ENCODE measurements at places on chromosomes 5 and 9.

DNA sequence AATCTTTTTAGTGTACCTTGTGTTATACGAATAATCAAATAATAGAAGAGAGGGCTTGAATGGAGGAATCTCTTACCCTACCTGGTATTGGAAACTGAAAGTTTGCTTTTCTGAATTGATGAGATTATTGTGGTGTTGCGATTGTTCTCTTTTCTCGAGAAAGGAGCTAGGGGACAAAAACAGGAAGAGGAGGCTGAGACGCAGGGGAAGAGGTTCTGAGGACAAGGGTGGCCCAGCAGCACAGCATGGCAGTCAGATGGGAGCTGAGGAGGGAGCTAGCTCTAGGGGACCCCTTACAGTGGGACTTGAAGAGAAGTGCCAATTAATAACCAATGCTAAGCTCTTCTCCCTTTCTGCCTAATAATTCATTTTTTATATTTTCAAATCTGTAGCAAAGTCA is 183.3 kb upstream of the DMAC1 start:
- peak; percentile 8 for DNase-seq

- DNase-seq, result no peak
Observed at GRCh38 chr5:154858972-154859871, 795 bp downstream of the CNOT8 start.

DNA sequence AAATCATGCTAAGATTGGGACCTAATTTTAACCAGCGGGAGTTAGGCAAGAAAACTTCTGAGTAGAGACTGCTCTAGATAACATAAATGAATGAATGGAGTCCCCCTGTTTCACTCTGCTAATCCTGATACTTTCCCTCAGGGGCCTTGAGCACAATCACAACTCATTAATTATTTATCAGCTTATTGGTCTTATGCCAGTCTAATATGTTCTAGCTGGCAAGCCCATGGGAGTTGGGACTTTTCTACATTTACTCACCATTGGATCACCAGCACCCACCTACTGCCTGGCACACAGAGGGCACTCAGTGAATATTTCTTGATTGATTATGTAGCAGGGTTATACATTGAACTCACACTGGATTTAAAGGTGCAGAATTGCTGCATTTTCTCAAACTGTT is 13.5 kb upstream of the TMED7 start:
- no peak for DNase-seq

- no peak for DNase-seq
Observed at GRCh38 chr9:87673446-87674120, 52.3 kb upstream of the CTSL start.

GRCh38 chr5:16809010-16809394 is 127.1 kb downstream of the MYO10 start:
- no peak for DNase-seq

DNA sequence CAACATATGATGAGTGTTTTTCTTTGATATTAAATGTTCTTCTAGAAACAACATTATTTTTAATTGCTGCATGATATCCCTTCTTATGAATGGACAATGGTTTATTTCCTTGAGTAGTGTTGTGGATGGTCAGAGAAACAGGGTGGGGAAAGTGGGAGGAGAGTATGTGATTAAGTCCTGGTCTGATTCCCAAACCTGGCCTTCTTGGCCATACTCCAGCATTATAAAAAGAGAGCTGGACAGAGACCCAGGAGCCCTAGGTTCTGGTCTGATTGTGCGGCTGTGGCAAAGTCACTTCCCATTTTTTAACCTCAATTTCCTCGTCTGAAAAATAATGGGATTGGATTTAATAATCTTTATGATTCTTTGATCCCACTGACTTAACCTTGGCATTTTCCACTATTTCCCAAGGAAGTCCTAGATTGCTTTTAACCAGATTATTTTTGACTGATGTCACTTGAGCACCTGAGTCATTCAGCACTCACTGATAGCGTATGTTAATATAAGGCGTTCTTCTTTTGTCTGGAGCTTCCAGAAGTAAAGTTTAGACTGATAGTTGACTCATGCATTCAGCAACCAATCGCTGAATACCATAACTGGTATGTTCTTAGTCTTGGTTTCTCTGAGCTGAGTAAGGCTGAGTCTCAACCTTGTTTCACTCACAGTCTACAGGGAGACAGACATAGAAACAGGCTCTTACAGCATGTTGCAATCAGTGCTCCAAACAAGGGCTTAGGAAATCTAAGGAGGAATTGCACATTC is 26.2 kb downstream of the OSMR start:
- DNase-seq, result no peak

DNA sequence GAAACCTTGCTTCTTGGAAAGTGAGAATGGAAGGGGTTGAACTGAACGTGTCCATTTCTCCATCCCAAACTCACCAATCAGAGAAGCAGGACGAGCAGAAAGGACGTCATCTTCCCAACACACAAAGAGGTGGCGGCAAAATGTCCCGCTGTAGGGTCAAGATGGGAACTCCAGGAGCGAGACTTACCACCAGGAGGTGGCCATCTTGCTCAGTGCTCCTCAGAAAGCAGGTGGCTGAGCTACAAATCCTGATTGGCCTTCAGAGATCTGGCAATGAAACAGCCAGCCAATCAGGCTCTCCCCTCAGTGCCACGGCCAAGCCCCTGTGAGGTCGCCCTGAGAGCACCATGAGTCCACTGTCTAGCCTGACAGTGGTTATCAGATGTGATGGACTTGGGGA is 259.0 kb downstream of the NDUFS4 start:
- no peak for DNase-seq

Measured in C1 segment of cervical spinal cord (tissue), 14 donors.